ENCODE measurements at places on chromosomes 2 and 18.

- DNase-seq = no peak
These were observed 221.0 kb upstream of the EPAS1 start for GRCh38 chr2:46076251-46076650.

DNA sequence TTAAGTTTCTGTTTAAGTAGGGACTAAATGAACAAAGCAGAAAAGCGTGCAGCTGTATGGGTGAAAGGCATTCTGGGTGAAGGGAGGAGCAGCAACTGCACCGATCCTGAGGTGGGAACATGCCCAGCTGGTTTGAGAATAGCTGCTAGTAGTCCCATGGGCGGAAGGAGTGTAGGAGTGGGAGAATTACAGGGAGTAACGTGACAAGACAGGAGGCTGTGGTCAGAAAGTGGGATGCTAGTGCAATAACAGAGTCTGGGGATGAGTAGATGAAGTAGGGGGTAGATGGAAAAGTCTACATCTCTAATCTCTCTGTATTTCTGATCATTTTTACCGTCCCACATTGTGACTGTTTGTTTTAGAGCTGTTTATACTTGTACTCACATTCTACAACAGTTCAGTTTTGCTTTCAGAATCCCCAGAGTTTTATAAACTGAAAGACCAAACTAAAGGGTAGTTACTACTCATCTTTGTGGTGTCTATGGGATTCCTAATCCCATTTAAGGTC is 118.9 kb downstream of the LCLAT1 start:
- DNase-seq = no peak

DNA sequence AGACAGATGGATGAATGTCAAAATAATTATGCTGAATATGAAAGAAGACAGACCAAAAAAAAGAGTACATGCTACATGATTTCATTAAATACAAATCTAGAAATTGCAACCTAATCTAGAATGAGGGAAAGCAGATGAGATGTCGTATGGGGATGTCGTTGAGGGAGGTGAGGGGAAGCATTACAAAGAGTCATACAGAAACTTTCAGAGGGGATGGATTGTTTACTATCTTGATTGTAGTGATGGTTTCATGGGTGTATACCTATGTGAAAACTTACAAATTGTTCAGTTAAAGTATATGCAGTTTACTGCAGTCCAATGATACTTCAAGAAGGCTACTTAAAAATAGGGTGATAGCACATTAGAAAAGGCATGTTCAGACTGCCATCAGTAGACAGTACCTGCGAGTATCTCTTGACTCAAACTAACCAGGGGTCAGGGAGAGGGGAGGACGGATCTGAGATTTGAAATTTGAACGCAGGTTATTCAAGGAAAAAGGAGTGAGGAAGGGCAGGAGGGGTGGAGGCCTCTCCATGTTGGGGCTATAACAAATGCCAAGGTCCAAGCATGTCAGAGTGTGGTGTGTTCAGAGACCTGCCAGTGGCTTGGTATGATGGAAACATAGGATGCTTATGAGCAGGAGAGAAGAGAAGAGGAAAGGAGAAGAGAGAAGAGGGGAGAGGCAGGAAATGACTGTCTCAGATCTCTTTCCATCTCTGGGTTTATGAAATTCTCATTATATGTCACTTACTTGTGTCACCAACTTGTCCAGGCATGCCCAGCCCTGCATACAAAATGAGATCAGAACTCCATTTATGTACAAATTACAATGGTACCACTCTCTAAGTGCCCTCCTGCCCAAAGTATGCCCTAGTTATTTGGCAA is 257.3 kb upstream of the CXCR4 start:
- DNase-seq = no peak

GRCh38 chr2:143856978-143857377 is 662.9 kb downstream of the ZEB2 start:
- DNase-seq = no peak

GRCh38 chr2:59398081-59398480 is 1155.4 kb downstream of the BCL11A start:
- DNase-seq = no peak

DNA sequence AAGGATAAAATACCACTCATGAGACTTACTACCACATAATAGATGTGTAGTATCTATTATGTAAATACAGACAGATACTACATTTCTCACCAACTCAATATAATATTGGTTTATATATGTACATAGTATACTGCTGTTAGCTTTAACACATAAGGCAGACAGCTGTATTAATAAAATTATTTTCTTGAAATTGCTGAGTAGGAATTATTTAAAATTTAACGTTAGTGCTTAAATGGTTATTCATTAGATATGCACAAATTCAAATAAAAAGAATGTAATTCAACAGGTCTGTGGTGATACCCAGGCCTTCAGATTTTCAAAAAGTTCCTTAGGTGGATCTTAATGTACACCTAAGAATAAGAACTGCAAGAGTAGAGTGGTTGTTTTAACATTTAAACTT is 59.0 kb downstream of the PRPF40A start:
- no peak for DNase-seq

DNA sequence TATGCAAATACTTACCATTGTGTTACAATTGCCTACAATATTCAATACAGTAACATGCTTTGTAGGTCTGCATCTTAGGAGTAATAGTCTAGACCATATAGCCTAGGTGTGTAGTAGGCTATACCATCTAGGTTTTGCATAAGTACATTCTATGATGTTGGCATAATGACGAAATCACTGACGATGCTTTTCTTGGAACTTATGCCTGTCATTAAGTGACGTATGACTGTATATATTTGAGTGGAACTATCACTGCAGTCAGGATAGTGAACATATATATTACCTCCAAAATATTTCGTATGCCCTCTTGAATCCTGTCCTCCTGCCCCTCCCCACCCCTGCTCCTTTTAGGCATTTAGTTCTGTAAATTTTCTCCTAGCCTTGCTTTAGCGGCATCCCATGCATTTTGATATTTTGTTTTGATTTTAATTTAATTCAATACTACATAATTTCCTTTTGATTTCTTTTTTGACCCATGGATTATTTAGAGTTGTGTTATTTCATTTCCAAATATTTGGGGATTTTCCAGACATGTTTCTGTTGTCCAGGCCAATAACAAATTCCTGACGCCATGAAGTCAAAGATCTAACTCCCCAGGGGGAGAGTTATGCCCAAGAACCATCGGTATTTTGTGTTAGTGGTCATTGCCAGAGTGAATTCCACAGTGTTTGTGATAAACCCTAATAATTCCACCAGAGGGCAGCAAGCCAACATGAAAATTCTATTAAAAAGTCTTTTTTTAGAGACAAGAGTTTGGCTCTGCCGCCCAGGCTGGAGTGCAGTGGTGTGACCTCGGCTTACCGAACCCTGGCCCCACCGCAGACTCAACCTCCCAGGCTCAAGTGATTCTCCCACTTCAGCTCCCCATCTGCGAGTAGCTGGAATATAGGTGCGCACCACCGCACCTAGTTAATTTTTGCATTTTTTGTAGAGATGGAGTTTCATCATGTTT is 24.2 kb upstream of the CASP8 start:
- no peak for DNase-seq

GRCh38 chr18:11866764-11867163 is 15.6 kb downstream of the CHMP1B start:
- no peak for DNase-seq

DNA sequence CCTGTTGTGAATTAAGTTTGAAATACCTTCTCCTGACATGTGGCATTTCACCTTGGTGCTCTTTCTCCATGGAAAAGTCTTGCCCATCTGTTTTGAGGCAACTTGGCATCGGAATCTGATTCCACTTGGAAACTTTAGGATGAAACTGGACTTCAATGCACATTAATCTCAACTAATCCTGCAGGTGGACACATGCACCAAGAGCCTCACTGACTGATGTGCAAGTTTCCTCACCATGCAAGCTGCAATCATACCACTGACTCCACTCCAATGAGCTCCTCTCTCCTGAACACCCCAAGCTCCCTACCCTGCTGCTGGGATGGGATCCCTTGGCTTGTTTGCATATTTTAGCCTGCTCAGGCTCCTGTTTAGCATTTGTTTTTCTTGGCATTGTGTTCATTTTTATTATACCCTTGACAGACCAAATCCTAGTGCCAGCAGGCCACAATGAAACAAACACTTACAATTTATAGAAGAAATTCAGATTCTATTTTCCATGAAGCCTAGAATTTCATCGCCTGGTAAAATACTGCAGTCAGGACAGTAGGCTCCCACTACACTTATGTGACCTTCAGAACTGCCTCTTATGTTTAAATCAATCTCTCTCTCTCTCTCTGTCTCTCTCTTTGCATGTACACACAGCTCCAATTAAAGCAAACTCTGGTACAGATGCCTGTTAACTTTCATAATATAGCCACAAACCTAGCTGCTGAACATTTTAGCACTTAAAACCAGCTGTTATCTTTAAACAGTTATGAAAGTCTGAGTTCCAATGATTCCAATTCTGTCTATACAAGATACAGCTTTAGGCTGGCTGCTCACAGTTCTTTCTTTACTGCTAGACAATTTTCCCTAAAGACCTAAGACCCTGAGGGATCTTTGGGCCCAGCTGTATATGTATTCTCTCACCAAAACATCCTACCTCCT is 141.5 kb downstream of the OSR1 start:
- DNase-seq = no peak
